AG04450 (cell line): ENCODE measurements at places on chromosomes 11 and 22.

GRCh38 chr11:17883946-17884345 is 128.9 kb downstream of the SERGEF start:
- DNase-seq, result no peak

- no peak for DNase-seq
These were observed 93.9 kb downstream of the TRMU start for GRCh38 chr22:46429325-46429853.

- DNase-seq, result no peak
These were observed 41.6 kb downstream of the AHNAK start for GRCh38 chr11:62505059-62505439.

GRCh38 chr11:110858547-110858921 is 146.3 kb upstream of the ARHGAP20 start:
- DNase-seq, result no peak

GRCh38 chr22:27638329-27639233 is 163.0 kb downstream of the MN1 start:
- DNase-seq, result no peak

- DNase-seq, result peak; percentile 87
These were observed 54.4 kb downstream of the TRAF6 start for GRCh38 chr11:36455658-36456111.

- DNase-seq, result no peak
These were observed 630.2 kb downstream of the BRD1 start for GRCh38 chr22:49197505-49197904.

DNA sequence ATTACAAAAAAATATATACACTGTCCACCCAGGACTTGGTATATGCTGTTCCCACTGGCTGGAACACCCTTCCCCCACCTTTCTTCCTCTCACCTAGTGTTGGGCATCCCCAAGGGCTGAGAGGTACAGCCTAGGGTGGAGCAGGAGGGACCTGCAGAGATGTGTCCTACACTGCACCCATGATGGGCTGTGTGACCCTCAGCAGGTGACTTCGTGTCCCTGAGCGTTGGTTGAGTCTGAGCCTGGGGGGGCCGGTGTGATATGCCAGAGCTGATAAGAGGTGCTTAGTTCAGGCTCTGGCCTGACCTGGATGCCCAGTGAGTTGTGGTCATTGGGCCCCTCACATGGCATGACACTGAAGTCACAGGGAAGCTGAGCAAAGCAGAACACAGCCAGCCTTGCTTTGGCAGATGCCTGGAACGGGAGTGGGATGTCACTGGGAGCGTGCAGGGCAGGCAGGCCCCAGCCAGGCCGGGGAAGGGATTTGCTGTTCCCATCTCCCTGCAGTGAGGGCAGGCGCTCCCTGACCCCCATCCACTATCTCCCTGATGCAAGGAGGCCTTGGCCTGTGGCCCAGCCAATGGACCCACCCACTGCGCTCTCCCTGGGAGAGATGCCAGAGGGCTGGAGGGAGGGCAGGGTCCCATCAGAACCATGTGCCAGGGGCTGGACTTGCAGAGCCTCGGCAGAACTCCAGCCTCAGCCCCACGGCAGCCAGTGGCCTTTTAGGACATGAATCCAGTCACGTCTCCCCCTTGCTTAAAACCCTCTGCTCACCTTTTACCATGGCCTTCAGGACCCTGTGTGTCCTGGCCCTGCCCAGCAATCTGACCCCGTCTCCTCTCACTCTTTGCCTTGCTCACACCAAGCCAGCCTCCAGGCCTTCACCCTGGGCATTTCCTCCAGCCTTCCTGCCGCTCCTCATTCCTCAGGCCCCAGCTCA is 138.9 kb downstream of the MN1 start:
- DNase-seq, result no peak

- no peak for DNase-seq
These were observed 7.6 kb upstream of the RASGRP2 start for GRCh38 chr11:64751580-64751979.

- DNase-seq, result no peak
These were observed 70.5 kb downstream of the PKNOX2 start for GRCh38 chr11:125235071-125235471.

GRCh38 chr11:126418887-126419286 is 63.4 kb downstream of the ST3GAL4 start:
- DNase-seq, result no peak

- DNase-seq, result peak; percentile 37
These were observed 195.5 kb upstream of the CADM1 start for GRCh38 chr11:115699733-115700132.

DNA sequence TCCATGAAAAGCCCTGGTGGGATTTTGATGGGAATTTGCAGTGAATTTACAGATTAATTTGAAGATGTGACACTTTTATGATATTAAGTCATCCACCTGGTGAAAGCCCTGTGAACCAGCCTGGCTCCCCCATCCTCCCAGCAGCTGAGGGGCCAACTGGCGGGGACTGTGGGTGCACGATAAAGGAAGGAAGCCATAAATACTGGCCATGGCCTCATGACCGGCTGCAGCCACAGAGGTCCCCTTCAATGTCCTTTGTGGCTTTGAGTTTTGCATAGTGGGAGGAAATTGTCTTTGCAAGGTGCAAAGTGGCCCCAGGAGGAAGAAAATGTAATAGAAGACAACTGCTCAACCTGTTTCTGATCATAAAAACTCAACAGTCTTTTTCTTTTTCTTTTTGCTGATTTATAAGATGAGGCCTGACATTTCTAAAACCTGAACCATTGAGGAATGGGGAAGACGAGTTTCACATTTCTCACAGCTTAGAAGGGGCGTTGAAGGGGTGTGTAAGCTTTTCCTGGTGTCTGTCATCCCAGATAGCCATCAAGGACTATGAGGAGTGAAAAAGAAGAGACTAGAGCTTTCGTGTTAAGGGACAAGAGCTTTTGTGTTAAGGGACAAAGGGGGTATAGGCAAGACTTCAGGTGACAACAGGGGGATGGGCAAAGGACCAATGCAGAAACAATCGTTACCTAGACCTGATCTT is 6.3 kb upstream of the NDUFV1 start:
- no peak for DNase-seq

DNA sequence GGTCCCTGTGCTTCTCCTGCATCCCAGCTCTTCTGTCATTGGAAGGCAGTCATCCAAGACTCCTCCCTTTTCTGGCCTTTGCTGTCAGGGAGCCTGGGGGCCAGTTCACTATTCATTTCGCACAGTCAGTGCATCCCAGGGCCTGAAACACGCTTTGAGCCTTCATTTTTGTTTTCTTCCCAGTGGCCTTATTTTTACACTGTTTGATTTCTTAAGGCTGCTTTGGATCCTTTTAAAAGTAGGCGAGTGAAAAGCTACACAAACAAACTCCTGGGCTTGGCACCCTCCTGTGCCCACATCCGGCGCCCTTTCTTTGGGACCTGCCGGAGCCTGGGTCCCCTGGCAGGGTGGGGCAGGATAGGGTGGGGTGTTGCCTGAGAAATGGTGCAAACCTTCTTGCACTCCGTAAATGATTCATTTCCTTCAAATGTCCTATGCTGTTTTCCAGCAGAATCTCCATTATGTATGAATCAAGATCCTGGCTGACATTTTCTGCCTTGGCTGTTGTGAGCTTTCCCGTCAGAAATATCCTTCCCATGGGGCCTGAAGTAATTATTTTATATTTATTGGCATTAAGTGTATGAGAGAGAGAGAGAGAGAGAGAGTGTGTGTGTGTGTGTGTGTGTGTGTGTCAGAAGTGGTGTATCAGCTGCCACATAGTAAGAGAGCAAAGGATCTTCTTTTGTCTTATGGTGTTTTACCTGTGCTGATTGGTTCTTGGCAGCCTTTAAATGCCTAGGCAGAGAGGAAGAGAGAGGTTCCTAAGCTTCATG is 45.6 kb downstream of the BCR start:
- DNase-seq, result no peak

DNA sequence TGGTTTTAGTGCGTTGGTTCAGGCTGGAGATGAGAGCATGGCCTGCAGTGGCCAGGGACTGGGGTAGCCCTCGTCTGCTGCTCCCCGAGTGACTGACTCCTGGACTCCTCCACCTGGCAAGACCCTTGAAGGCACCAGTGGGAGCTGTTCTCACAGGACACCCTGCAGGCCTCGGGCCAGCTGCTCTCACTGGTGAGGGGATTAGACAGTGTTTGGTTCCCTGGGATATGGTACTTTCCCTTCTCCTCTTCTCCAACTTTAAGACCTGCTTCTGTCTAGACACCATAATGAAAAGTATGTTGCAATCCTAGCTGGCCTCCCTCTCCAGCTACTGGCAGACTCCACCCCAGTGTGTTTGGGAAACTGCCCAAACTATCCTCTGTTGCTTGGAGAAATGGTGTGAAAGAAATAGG is 168.8 kb upstream of the CADM1 start:
- peak; percentile 34 for DNase-seq

DNA sequence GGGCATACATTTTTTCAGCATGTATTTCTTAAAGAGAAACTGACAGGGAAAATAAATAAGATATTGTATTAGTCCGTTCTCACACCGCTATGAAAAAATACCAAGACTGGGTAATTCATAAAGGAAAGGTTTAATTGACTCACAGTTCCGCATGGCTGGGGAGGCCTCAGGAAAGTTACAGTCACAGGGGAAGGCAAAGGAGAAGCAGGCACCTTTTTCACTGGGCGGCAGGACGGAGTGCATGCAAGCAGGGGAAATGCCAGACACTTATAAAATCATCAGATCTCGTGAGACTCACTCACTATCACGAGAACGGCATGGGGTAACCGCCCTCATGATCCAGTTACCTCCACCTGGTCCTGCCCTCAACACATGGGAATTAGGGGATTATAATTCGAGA is 44.2 kb downstream of the PPFIA1 start:
- no peak for DNase-seq

DNA sequence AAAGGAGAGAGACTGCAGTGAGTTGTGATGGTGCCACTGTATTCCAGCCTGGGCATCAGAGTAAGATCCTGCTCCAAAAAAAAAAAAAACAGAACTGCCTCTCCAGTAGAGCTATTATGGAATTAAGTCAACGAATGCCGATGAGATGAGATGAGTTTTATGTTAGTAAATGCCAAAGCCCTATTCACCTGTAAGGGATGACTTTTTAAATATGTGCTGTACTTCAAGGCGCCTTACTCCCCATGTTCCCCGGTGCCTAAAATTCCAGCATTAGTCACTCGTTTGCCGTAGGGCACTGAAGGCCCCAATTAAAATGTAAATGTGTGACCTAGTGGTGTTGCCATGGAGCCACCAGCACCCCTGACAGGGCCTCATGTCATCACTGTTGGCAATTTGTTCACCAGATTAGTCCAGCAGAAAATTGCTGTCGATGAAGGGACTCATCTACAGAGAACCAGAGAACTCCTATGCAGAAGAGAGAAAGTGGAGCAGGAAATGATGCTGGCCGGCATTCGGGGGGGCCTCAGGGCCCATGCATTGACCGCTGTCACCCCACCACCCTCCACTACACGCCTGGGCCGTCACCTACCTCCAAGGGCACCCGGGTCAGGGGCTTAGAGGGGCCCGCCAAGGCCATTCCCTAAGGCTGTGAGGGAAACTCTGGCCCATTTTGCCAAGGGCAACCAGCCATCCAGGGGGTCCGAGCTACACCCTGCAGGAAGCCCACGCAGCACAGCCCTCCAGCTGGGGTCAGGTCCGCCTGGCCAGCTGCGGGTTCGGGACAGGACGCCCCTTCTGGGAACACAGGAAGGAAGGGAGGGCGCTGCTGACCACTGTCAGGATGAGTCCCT is 17.8 kb downstream of the LIF start:
- no peak for DNase-seq

- no peak for DNase-seq
These were observed 1.4 kb upstream of the TCN2 start for GRCh38 chr22:30605449-30606110.

DNA sequence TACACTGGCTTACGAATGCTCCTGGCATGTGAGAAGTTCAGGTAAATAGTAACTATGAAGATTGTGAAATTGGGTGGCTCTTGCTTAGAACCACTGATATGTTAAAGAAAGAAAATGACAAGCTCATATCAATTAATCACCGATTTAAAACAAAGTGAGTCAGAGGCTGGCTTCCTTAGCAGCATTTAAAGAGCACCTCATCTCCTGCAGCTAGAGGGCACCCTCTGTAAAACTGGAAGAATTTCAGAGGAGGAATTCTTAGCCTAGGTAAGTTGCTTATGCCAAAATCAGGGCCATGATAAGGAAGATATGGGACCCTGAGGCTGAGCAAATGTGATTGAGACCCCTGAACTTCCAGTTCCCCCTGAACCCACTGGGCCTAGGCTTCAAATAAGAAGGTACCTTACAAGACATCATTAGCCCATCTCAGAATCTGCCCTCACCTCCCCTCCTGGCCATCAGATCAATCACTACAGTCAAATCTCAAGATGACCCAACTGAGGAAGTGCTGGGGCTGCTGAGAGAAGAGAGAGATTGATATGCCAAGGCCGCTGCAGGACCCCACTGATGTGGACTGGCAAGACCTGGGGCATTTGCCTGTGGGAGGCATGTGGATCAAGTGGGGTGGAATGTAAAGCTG is 8.6 kb upstream of the CD3E start:
- no peak for DNase-seq

GRCh38 chr22:20093418-20094196 is 13.6 kb downstream of the DGCR8 start:
- DNase-seq, result no peak

GRCh38 chr11:8642196-8642841 is 40.1 kb downstream of the TRIM66 start:
- DNase-seq, result no peak

DNA sequence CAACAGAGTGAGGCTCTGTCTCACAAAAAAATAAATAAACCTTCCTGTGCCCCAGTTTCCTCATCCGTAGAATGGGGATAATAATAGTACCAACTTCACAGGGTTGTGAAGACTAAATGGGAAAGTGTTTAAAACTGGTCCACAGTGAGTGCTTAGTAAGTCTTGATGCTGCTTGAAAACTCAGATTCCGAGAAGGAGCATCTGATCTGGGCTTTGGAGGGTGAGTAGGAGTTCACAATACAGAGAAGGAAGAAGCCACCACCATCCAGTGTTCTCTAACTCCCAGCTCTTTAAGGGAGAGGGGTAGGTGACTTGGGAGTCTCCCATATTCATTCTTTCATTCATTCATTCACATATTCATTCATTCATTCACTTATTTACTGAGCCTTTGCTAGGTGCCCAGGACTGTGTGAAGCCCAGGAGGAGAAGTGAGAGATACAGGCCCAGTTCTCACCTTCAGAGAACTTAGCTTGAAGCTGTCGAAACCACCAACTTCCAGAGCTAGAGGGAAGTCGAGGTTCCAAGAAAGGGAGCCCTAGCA is 17.7 kb downstream of the CYTH4 start:
- no peak for DNase-seq

DNA sequence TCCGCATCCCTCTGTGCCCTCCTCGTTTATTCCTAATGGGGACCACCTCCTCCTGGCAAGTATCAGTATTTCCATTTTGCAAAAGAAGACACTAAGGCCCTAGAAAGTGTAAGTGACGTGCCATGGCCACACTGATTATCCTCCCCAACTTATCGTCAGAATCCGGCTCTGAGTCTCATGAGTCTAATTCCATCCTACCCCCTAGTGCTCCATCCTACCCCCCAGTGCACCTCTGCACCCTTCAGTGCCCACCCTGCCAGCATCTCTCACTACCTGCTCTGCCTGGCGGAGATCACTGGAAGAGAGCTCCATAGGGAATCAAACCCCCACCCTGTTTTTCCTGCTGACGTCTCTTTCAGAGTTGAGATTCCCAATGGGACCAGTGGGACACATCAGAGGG is 31.8 kb downstream of the PRDM11 start:
- DNase-seq, result no peak

GRCh38 chr11:35293035-35293434 is 126.3 kb downstream of the SLC1A2 start:
- DNase-seq, result no peak

GRCh38 chr22:31627223-31627731 is 34.7 kb downstream of the PISD start:
- DNase-seq, result no peak
